ENCODE measurements at places on chromosomes 5 and 9. TPM values are rescaled to one million over a fixed set of nuclear protein-coding genes. Genes with fewer than 3 reads are reported as not detected.
A peak's percentile ranks its signal among the peaks of the same experiment; 100 is the strongest.

The OBP2B gene
- not detected for total RNA-seq

DNA sequence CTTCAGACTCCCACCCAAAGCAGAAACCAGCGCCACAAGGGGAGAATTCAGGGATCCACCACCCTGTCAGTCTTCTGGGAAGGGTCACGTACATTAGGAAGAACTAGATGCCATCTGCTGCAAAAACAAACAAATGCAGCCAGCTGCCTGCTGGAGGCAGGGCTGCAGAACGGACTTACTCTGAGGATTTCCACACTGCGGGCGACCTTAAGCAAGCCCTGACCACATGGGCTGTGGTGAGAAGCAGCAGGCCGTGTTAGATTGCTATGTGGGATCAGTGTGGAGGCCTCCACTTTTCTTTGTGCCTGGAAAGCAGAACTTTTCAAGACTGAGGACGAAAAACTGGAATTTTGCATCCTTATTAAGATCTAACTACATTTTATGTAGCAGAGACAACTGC is 13.4 kb upstream of the LTC4S start:
- no peak for DNase-seq

GRCh38 chr5:155921621-155922020 is 405.3 kb upstream of the SGCD start:
- DNase-seq: no peak

- no peak for DNase-seq
Observed at GRCh38 chr9:37408933-37409710, 13.4 kb upstream of the GRHPR start.

DNA sequence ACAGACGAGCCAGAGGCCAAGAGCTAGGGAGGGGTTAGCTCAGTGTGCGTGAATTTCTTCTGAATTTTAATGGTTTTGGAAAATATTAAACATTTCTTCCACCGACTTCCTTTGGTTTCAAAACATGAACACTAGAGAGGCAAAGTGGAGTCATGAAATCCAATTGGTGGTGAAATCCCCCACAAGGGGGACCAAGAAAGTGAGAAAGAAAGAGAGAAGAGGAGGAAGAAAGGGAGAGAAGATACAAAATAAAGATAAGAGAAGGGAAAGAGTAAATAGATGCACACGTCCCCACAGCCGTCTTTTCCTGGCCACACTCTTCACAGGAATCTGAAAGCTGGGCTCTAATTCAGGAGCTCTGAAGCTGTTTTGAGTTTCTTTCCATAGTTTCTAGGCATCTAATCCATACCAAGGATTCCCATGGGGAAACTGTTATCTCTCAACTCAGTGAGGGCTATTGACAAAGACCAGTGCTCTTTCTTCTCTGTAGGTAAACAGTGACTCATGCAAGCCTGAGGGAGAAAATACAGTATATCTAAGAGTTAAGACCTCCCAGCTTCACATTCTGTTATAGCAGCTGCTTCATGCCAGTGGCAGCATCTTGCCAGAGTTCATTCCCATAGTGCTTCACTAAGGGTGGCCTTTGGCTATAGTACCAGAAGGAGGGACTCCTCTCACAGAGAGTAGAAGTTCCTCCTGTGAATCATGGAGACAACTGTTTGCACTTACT is 115.8 kb upstream of the LIFR start:
- peak; percentile 97 for DNase-seq

The FOXI1 gene
- total RNA-seq: not detected

The DNAJA1 gene
- total RNA-seq: 143 TPM

DNA sequence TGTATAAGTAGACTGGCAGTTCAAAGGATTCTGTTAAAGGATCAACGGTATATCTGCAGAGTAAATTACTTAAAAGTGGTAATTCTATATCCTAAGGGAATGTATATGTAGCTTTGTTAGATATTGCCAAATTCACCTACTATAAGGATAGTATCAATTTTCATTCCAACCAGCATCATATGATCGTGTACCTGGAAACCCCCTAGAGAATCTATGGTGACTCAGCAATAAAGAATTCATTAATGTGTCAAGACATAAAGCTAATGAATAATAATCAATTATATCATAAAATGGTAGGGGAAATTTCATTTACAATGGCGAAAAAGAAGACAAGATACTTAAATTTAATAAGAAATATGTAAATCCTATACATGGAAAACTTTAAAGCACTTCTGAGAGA is 234.1 kb upstream of the ACTBL2 start:
- DNase-seq: no peak

The ATP10B gene
- not detected for total RNA-seq

GRCh38 chr9:123438321-123438720 is 82.3 kb downstream of the CRB2 start:
- no peak for DNase-seq

DNA sequence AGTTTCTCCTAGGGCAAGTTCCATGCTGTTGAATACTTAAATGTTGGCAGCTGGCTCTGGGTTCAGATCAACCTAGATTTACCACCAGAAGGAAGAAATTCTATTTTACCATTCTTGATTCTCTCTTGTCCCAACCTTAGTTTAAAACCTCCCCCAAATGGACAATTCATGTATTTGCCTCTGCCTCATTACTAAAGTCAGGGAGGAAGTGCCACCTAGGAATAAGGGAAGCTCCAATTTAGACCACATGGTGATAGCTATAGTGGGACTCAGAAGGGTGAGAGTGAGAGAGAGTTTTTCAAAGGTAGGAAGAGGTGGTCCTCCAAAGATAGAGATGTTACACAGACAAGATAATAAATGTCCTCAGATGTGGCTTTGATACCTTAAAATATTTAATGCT is 53.4 kb upstream of the PAM start:
- no peak for DNase-seq

The PSAT1 gene
- 24.7 TPM for total RNA-seq

GRCh38 chr5:113336975-113337374 is 97.8 kb downstream of the TSSK1B start:
- DNase-seq: peak; percentile 91

- no peak for DNase-seq
Observed at GRCh38 chr9:13171261-13171660, 108.2 kb downstream of the MPDZ start.

DNA sequence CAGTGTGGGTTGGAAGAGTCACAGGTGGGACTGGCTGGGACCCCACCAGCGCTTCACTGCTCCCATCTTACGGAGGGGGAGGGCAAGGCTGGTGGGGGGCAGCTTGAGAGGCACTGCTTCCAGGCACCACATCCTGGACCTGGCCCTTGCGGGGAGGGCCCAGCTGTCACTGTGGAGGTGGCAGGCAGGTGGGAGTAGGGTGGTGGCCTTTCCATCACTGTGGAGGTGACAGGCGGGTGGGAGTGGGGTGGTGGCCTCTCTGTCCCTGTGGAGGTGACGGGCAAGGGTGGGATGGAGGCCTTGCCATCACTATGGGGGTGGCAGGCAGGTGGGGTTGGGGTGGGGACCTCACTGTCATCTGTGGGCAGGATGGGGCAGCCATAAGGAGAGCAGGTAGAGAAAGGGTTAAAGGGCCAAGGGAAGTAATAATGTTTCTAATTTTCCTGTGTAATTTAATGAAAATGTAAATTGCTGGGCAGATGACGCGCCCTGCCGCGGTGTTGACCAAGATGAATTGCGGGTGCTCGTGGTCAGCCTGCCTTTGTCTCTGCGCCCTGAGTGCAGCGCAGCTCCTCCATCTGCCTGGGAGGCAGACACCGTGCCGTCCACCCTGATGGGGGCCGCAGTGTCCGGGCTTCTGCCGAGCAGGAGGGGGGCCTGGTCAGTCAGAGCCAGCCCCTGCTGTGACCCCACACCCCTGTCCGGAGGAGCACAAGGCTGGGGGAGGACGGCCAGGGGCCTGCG is 20.8 kb downstream of the RXRA start:
- DNase-seq: no peak

DNA sequence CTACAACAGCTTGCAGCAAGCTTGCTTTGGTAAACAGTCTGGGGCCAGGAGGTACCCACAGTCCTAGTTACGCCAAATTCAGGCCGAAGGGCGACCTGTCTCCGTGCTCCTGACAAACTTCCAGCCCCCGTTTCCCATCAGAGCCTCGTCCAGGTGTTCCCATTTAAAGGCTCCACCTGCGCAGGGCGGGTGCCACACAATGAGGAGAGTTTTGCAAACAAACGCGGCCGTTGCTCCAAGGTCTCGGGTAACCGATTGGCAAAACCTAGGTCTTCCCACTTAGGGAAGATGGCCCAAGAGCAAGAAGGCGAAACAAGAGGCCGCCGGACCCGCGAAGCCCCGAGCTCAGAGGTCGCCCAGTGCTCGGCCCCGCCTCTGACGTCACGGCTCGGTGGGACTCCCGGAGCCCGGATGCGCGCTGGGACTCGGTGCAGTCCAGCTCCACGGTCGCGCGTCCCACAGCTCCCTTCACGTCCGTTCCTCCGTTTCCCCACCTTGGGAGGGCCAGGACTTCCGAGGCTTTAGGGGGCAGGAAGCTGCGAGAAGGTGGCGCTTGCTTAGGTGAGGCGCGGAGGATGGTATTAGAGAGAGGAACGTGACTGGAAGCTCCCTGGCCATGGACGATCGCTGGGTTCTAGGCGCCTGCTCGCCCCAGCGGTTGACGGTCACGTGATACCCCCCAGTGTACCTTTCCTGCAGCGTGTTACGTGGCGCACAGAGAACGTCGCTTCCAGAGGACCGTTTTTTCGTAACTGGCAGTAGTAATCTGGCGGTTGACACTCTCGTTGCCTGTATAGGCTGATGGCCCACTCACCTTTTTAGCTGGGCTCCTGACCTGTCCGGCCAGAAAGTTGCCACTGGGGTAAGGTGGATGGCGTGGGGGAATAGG is 41.8 kb upstream of the KDM4C start:
- DNase-seq: no peak

- DNase-seq: no peak
Observed at GRCh38 chr9:86326536-86326935, 27.7 kb downstream of the TUT7 start.

The ANGPTL2 gene
- total RNA-seq: 3.8 TPM

- no peak for DNase-seq
Observed at GRCh38 chr5:156147944-156148285, 179.0 kb upstream of the SGCD start.

The RLN2 gene
- not detected for total RNA-seq

GRCh38 chr5:142080248-142080647 is 28.3 kb upstream of the NDFIP1 start:
- DNase-seq: no peak

GRCh38 chr9:104868303-104868686 is 59.7 kb downstream of the ABCA1 start:
- DNase-seq: no peak

The PPIC gene
- 133 TPM for total RNA-seq

The FOXD4L6 gene
- not detected for total RNA-seq

The SPINK7 gene
- total RNA-seq: not detected

- no peak for DNase-seq
Observed at GRCh38 chr5:441996-442334, 1.0 kb upstream of the EXOC3 start.

The ANKRD20A1 gene
- not detected for total RNA-seq

GRCh38 chr9:19233344-19233743 is 2.9 kb downstream of the DENND4C start:
- DNase-seq: no peak

The PCDHA2 gene
- total RNA-seq: not detected

GRCh38 chr9:123657941-123658340 is 272.0 kb downstream of the DENND1A start:
- DNase-seq: no peak

DNA sequence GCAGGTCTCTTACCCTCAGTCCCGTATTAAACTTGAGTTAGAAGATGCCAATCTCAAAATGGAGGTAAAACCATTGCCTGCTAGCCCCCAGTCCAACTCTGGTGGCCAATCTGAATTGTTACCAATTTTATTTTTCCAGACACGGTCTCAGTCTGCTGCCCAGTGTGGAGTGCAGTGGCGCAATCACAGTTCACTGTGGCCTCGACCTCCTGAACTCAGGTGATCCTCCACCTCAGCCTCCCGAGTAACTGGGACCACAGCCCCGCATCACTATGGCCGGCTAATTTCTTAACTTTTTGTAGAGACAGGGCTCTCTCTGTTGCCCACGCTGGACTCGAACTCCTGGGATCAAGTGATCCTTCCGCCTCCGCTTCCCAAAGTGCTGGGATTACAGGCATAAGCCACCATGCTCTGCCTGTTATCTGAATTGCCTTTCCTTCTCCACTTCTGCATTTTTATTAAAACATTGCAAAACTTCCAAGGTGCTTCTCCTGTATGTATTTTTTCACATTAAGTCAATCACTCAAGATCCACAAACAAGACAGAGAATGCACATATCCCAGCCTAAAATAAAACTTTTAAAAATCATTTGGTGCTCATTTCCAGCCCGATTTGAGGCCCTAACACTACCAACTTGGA is 2.3 kb downstream of the FANCC start:
- DNase-seq: no peak

DNA sequence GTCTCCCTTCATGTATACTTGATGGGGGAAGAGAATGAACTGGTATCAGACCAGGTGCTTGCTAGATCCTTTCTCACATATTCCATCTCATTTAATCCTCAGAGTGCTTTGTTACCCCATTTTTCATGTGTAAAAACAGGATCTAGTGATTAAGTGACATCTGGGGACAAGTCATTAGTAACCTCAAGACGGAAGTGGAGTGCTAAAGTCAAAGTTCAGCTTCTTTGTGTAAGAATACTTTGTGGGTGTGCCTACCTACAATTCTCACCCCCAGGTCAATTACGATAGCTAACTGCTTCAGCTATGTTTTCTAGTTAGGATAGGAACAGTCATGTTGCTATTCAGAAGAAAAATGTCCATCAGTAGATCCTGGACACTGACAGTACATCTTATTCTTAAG is 3.1 kb upstream of the FAM120AOS start:
- DNase-seq: no peak

DNA sequence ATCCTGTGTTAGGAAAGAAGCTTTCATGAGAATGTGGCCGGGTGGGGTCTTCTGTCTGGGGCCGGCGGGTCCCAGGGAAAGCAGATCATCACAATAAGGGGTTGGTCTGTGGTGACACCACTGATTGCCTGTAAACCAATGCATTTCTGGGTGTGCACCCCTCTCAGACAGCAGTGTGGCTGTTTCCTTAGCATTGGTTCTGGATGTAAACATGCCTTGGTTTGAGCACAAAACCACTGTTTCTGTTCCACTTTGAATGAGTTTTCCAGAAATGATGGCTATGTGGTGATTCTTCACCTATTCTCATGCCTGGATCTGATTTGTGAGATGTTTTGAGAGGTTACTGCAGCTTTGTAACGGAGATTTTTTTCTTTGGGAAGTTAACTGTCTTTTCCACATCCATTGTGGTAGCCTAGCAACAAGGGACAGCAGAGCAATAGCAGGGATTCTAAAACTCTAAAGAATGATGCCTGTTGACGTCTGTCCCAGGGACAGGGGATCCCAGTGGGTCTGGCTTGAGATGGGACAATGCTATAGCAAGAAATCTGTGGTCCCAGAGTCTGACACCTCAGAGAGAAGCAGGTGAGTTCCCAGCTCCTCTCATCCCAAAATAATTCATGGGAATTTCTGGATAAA is at the start of gene CCDC192:
Gene CCDC192 (plus strand): TSS at position 466 of the 636 bp plus-strand sequence. CDS start 55 bp downstream, at position 521.
- no peak for DNase-seq

- no peak for DNase-seq
Observed at GRCh38 chr9:3708751-3709150, 182.9 kb upstream of the RFX3 start.

GRCh38 chr5:131981516-131981915 is 29.9 kb downstream of the ACSL6 start:
- DNase-seq: no peak

The CATSPER3 gene
- 0.08 TPM for total RNA-seq
